ENCODE measurements at places on chromosomes 1 and 21.
A peak's percentile ranks its signal among the peaks of the same experiment; 100 is the strongest.

GRCh38 chr1:109290998-109291397 is 8.1 kb upstream of the PSRC1 start:
- DNase-seq, result no peak

DNA sequence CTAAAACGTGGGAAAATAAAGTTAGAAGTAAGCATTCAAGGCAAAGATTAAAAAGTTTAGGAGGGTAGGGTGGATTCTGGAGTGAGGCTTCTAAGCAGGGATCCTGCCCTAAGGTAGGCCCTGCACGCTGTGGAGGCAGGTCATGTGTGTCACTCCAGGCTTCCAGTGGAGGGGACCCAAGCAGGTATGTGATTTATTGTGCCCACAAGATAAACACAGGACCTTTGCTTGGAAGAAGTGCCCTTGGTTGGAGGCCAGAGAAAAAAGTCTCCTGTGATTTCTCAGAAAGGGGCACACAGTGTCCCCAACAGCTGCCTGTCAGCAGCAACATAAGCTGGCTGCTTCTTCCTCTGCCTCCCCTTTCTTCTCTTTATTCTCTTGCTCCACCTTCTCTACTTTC is 110.8 kb downstream of the FOXD2 start:
- DNase-seq, result no peak

- peak; percentile 11 for DNase-seq
These were observed 75.5 kb downstream of the CAMK2N1 start for GRCh38 chr1:20410503-20410902.

GRCh38 chr1:28865997-28866650 is 48.2 kb upstream of the EPB41 start:
- no peak for DNase-seq

- peak; percentile 67 for DNase-seq
These were observed 28.5 kb upstream of the EPS8L3 start for GRCh38 chr1:109792056-109792831.

DNA sequence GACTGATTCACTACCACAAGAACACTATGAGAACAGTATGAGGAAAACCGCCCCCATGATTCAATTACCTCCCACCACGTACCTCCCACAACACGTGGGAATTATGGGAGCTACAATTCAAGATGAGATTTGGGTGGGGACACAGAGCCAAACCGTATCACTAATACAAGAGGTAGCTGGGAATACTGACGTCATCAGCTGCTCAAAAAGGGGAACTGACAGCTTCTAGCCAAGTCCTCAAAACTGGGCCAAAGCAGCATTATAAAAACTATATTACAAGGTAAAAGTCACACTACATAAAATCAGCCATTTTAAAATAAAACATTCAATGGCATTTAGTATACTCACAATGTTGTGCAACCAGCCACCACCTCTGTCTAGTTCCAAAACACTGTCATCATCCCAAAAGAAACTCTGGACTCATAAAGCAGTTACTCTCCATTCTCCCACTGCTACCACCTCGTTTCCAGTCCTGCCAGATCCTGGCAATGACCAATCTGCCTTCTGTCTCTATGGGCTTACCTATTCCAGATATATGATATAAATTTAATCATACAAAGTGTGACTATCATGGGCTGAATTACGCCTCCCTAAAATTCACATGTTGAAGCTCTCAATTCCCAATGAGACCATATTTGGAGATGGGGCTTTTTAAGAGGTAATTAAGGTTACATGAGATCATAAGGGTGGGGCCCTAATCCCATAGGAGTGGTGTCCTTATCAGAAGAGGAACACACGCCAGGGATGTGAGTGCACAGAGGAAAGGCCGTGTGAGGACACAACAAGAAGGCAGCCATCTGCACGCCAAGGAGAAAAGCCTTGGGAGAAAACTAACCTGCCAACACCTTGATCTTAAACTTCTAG is 192.1 kb downstream of the SETD4 start:
- DNase-seq, result no peak

DNA sequence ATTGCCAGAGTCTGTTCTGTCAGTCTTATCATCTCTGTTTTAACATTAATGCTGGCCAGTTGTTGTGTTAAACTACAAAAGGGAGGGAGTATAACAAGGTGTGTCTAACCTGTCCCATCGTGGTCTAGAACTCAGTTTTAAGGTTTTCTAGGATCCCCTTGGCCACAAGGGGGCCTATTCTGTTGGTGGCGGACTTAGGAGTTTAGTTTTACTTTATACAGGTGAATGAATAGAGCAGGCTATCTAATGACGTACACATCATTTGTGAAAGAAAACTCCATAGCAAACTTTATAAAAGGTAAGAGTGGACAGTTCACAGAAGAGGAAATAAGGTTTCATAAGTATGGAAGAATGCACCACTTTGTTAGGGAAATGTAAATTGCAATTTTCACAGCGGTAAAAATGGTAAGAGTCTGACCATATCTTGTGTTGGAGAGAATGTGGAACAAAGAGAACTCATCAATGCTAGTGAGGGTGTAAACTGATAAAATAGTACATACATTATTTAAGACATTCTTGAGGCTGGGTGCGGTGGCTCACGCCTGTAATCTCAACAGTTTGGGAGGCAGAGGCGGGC is 2.5 kb upstream of the ATF6 start:
- no peak for DNase-seq

DNA sequence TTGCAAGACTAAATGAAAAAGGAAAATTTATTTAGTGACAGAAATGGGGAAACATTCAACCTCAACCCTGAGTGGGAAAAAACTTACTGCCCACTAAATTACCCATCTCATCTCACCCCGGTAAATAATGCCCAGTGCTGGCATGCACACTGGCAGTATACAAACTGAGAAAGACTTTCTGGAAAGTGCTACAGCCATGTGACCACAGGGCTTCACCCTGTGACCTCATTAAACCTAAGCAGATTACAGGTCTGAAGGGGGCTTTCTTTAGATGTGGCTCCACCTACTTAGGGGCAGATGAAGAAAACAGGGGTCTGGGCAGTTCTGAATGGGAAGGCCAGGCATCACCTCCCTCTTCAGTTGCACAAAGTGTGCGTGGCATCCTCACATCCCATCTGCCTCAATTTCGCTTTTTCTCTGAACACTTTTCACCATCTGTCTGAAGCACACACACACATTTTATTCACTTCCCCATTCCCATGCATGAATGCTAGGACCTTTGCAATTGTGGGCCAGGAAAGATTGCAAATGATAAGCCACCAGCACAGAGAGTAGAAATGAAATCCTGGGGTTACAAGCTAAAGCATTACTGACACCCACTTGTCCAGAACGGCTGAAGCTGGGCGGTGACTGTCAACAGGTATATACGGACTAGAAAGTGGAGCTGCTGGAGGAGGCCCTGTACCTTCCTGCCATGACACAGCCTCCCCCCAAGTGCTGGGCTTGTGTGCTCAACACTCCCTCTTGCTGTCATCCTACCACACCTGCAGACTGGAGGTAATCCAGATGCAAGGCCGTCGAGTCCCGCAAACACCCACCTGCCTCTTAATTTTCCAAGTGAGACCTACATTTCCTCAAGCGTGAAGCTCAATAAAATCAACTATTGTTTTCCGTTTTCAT is 2.7 kb downstream of the NADK start:
- no peak for DNase-seq
